ENCODE measurements at places on chromosomes 5 and 9.

GRCh38 chr9:34179213-34180136 lies 632 bp downstream of the UBAP1 start:
- peak; percentile 77 for DNase-seq

GRCh38 chr5:119304439-119305211 lies 51.2 kb upstream of the TNFAIP8 start:
- no peak for DNase-seq

GRCh38 chr5:318341-318897 lies 3.1 kb upstream of the AHRR start:
- no peak for DNase-seq

GRCh38 chr5:63049935-63050334 lies 471.3 kb downstream of the LRRC70 start:
- DNase-seq: no peak

GRCh38 chr9:92538541-92538940 lies 2.8 kb upstream of the ECM2 start:
- DNase-seq: no peak

DNA sequence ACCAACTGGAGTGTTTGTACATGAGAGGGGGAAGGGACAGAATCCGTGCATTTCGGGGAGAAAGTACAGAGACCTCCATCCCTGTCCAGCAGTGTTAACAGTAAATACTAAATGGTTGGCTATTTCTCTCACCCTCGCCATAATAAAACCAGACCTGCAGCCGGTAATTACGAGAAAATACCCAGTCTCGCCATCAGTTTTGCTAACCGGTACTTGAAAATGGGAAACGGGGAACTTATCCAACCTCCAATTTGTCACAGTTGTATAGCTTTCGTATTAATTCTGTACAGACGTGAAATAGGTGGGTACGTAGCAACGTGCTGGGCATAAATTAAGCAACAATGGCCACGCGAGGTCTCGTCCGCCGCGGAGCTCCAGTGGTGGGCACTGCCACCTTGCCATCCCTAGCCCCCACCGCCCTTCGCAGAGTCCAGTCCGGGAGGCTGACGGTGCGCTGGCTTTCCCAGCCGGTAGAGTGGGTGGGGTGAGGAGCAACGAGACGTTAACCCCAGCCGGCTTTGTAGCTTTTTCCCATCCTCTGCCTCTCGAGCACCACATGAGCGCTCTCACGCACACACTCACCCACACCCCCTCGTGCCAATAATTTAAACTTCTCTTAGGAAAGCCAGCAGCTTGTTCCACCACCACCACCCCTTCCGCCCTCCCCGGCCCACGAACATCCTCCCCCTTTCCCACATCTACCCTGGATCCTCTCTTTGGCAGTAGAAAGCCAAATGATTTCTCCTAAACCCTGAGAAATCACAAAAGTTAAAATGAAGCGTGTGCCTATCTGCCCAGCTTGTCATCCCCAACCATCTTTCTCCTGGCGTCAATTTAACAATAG lies 1.8 kb downstream of the ELAVL2 start:
- DNase-seq: no peak

- no peak for DNase-seq
Observed at GRCh38 chr9:87036506-87036905, 89.2 kb upstream of the GAS1 start.

GRCh38 chr9:128439273-128439672 lies 16.5 kb upstream of the ODF2 start:
- DNase-seq: no peak

DNA sequence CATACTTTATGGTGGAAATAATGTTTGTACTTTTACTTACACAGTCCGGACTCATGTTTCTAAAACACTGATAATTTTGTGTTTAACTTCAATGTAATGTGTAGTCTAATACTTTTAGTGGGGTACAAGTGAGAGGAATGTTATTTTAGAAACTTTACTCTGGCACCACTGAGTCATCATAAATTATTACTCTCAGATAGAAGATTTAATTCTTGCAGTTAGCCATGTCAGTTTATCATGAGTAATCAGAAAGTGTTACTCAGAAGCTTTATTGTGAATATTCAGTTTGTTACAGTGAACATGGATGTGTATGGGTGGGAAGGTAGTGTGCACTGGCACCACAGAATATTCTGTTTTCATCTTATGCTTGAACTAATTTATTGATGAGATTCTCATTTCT lies 20.0 kb downstream of the OGN start:
- no peak for DNase-seq

DNA sequence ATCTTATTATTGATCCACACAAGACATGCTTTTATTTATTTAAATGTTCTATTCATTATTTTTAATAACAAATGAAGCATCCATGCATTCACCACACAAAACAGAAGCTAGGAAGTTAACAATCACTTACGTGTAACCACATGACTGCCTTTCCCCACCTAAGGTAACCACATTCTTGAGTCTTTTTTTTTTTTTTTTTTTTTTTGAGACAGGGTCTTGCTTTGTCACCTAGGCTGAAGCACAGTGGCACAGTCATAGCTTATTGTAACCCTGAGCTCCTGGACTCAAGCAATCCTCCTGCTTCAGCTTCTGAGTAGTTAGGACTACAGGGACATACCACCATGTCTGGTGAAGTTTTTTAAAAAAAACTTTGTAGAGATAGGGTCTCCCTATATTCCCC lies 133.0 kb downstream of the DOCK2 start:
- no peak for DNase-seq

- peak; percentile 57 for DNase-seq
Observed at GRCh38 chr5:43855452-43855851, 252.5 kb downstream of the NNT start.

- DNase-seq: no peak
Observed at GRCh38 chr5:13501176-13501575, 443.3 kb downstream of the DNAH5 start.

DNA sequence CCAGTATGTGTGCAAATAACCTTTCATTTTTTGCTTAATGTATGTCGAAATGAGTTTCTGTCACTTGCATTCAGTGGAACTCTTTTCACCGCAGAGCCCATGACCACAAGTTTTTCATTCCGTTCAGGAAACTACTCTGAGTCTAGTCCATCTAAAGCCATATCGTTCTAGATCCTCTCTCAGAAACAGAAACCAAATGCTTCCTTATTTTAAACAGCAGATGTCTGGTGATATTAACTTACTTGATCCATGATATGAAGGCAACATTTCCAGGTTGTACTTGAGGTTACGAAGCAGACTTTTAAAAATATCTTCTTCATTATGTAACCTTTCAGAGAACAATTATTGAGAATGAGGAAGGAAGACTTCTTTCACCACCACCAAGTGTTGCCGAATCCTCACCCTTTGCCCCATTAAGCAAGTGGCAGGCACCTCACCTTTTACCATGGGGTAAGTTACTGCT lies 72.4 kb upstream of the GNAQ start:
- DNase-seq: no peak

- DNase-seq: no peak
Observed at GRCh38 chr5:165309446-165309845, 1804.0 kb downstream of the MAT2B start.
